HFFc6 (cell line): ENCODE measurements at places on chromosomes 11 and 22.

DNA sequence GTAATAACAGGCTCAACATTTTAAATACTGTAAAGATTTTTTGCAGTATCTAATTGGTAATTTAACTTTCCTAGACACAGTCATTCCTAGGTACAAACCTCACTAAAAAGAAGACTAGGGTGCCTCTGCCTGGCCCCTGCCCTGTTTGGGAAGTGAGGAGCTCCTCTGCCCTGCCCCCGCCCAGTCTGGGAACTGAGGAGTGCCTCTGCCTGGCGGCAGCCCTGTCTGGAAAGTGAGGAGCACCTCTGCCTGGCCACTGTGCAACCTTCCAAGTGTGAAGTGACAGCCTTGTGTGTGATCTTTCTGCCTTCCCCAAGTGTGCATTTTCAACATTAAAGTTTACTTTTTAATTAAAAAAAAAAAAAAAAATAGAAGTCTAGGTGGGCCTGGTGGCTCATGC is 4.2 kb downstream of the CHORDC1 start:
- no peak for DNase-seq

DNA sequence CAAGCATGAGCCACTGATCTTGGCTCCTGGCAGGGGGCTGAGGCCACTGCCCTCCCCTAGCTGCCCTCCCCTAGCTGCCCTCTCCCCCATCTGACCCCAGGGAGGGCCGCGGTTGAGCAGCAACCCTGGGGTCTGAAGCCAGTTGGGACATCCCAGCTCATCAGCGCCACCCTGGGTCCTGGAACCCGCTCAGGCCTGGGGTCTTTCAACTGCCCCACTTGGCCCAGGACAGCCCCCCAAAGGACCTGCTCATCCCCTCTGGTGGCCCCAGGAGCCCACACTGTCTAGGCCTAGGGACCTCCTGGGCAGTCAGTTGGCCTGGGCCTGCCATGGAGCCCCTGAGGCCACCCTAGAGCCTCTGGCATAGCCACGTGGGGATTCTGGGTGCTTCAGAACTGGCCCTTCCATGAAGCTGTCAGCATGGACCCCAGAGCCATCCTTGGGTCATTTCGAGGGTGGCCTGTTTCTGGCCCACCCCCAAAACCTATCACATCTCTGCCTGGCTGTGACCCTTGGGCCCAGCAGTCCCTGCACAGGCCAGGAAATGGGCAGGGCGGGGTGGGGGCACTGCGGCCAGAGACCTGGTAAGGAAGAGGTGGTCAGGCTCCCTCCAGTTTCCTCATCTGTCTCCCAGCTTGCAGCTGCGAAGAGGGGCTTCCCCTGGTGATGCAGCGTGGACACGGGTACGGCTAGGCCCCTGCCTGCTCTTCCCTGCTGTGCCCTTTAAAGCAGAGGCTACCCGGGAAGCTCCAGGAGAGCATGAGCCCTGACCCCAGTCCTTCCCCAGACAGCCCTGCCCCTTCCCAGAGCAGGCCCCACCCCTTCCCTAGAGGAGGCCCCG is 37.9 kb downstream of the MUC2 start:
- no peak for DNase-seq

DNA sequence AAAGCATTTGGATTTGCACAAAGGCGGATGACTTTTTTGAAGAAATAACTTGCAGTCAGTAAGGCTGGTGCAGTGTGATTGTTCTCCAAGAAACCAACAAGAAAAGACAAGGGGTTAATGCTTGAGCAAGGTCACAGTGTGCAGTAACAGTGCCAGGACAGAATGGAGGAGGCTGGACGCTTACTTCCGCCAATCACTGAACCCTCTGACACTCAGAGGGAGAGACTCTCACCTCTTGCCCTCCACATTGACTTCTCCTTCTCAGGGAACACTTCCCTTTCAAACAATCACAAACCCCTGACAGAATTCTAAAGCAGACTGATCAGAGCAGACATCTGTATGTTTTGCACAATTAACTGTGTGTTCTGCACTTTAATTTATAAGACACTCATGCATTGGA is 228.4 kb downstream of the BLID start:
- DNase-seq = no peak

DNA sequence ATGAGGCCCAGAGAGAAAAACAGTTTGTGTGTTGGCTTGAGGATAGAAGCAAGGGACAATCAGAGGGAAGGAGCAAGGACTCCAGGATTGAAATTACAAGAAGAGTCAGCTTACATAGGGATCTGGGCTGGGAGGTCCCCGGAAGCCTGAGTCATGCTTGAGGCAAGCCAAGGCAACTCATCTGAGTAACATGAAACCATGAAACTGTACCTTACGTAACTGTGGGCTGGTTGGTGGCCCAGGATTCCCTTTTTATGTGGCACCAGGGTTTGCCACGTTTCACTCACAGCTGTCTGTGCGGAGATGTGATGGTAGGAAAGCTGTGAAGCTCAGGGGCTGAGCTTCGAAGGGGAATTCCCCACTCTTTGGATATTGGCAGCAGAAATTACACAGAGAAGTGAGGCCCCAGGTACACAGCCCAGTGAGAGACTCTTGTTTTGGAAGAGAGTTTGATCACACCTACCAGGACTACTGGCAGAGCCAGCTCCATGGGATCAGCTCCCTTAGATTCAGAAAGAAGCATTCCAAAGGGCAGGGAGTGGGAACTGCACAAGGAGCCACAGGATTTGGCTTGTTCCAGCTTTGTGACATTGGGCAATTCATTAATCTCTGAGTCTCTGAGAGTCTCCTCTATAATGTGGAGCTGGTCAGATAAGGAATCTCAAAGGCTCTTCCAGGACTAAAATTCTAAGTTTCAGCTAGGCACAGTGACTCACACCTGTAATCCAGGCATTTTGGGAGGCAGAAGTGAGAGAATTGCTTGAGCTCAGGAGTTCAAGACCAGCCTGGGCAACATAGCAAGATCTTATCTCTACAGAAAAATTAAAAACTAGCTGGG is 7.8 kb downstream of the SLC5A1 start:
- peak; percentile 82 for DNase-seq

DNA sequence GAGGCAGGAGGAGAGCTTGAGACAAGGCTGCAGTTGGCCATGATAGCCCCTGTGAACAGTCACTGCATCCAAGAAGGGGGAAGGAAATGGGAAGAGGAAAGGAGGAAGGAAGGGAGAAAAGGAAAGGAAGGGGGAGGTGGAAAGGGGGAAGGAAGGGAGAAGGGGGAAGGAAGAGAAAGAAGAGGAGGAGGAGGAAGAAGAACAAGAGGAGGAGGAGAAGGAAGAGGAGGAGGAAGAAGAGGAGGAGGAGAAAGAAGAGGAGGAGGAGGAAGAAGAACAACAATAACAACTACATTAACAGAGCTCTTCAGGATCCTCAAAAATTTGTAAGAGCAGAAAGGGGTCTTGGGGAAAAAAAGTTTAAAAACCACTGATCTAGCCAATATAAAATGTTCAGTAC is 5.2 kb downstream of the RAB6A start:
- no peak for DNase-seq

GRCh38 chr11:8019314-8020243 is 32.4 kb downstream of the EIF3F start:
- peak; percentile 28 for DNase-seq

GRCh38 chr11:21806947-21807346 is 385.9 kb upstream of the ANO5 start:
- no peak for DNase-seq

DNA sequence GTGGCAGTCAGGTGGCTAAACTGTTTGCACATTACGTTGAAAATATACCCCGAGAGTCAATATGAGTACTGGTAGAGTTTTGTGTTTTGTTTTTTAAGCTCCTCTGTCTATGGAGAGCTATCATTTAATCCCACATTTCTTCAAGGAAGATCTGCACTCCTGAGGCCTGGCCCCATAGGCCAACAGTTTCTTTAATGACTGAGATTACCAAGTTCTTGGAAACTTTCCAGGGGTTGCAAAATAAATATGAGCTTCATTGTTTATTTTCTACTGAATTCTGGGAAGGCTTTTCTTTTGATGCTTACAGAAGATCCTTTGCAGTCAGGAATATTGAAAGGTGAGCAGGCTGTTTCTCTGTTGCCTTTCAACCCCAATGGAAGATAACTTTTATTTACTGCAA is 452.0 kb downstream of the JRKL start:
- DNase-seq = no peak

DNA sequence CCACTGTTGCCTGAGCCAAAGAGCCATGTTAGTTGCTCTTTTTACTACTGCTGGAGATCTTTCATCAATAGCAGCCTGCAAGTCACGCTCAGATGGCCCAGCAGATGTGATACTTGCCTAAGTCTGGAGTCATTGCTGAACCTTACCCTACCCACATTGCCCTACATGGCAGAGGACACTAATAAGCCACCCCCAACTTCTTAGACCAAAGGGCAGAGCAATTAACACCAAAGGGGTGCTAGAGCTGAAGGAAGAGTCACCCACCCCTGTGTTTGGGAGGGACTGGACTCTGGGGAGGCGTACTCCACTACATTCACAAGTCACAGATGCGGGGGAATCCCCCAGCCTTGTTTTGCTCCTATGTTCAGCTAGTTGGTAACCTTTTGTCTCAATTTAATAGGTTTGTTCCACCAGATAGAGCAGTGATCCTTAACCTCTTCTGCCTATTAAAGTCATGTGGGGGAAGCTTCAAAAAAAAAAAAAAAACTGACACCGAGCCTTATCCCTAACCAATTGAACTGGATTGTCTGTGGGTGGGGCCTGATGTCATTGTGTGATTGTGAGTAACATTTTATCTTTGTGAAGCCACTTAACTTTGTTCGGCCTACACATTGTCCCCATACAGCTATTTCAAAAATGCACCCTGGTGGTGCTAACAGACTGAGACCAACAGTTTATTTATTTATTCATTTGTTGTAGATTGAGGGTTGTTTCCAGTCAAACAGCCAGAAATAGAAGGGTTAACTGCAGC is 13.1 kb downstream of the ADM start:
- DNase-seq = no peak

GRCh38 chr11:101987370-101987769 is 59.9 kb upstream of the CFAP300 start:
- no peak for DNase-seq

DNA sequence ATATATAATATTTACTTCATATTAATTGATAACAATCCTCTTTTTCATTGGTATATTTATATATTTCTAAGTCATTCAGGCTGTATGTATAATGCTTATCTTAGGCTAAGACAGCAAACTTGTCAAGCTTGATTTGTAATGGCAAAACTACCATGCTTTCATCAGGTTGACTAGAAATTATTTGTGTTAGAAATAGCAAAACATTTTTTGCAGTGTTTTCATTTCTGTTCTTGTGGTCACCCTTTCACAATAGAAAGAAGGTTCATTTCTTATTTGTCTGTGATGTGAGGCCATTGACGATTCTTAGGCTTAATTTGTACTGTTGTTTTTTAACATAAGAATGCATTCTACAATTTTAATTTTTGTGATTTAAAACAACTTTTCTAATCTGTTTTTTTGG is 197.6 kb downstream of the TMEM135 start:
- DNase-seq = no peak

GRCh38 chr11:68806931-68807844 is 34.5 kb downstream of the CPT1A start:
- DNase-seq = peak; percentile 55

- no peak for DNase-seq
Measured at GRCh38 chr11:31558001-31558400, 48.4 kb downstream of the ELP4 start.

- DNase-seq = no peak
Measured at GRCh38 chr22:45202333-45203149, 38.2 kb downstream of the KIAA0930 start.

GRCh38 chr11:120815319-120816100 is 208.4 kb upstream of the TBCEL start:
- no peak for DNase-seq

GRCh38 chr22:21760640-21761039 is 25.0 kb upstream of the YPEL1 start:
- DNase-seq = peak; percentile 35

DNA sequence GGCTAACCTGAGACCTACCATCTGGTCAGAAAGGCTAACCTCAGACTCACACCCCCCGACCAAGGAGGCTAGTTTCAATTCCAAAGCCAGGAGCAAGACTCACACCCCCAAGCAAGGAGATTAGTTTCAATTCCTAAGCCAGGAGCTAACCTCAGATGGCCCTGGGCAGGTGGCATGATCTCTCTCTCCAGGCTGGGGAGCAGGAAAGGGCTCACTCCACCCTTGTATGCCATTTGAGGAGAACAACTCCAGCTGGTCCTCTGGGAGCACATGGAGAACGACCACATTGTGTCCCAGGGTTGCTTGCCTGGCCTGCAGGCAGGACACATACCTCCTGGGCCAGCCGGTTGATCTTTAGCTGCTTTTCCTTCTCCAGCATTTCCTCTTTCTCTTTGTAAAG is 32.6 kb downstream of the USH1C start:
- DNase-seq = no peak

DNA sequence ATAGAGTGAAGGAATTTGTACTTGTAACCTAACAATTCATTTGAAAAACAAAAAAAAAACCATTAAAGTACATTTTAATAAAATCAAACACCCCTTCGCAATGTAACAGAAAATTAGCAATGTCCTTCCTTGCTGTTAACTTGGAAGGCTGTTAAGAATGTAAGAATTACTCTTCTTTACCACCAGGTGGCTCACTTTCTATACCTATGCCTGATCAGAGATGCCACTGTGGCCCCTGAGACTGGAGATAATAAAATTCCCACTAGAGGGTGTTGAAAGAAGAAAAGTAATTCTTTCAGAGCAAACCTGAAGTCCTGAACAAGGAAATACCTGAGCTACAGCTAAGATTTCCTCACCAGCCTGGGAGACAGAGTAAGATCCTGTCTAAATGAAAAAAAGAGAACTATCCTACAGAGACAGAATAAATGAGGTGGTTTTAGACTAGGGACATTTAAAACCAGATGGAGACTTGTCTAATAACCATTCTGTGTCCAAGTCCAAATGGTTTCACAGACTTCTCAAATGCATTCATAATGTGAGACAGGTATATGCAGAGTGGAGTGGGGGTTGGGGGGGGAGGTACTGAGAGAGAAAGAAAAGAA is 1089.3 kb downstream of the FAM181B start:
- DNase-seq = peak; percentile 8

DNA sequence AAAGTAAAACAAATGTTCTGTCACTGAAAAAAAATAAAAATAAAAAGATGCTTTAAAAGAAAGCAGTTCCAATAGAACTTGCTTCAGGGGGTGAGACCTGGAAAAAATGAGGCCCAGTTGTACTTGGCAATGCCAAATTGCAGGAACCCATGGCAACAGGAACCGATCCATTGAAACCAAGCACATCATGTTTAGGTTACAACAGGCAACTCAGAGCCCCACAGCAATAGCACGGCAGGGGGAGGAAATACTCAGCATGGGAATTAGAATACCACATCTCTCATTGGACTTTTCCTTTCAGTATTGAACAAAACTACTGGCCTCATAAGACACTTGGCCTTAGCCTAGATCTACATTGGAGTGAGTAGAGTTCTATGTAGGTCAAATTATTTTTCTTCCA is 84.3 kb downstream of the MSANTD4 start:
- no peak for DNase-seq

- no peak for DNase-seq
Measured at GRCh38 chr11:117183724-117184349, 5.3 kb downstream of the SIDT2 start.

DNA sequence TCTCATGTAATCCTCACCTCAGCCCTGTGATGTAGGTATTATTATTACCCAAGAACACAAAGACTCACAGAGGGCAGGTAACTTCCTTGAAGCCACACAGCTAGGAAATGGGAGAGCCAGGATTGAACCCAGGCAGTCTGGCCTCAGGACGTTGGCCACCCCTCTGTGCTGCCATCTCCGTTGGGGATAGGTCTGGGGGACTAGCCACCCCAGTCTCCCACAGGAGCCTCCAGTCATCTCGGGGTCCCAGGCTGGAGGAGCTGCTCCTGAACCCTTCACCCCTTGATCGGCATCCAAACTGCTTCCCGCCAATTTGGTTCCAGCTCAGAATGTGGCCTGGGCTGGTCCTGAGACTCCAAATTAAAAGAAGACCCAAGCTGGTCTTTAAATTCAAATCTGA is 10.4 kb upstream of the TCF20 start:
- no peak for DNase-seq
